ENCODE measurements at places on chromosomes 11 and 22. TPM values are rescaled to one million over a fixed set of nuclear protein-coding genes. Genes with fewer than 3 reads are reported as not detected.

The MMP12 gene
- 0.06 TPM for total RNA-seq

The KRTAP5-7 gene
- not detected for total RNA-seq

The RASD2 gene
- total RNA-seq, result 0.84 TPM

The DEFB131B gene
- not detected for total RNA-seq

The BTG4 gene
- total RNA-seq, result 0.10 TPM

The CRY2 gene
- 4.6 TPM for total RNA-seq

The C1QTNF5 gene
- not detected for total RNA-seq

The HORMAD2 gene
- total RNA-seq, result not detected

The UPK3A gene
- total RNA-seq, result not detected

The BCR gene
- 21.3 TPM for total RNA-seq

All from A549 treated with Hydrocortisone at 1 μM for 4 hours (cell line).